Stimulated activated CD8-positive, alpha-beta memory T cell treated with anti-CD3 and anti-CD28 coated beads, Interleukin-15, amount 100 ng/mL, for 4 hours (primary cell): ENCODE measurements at places on chromosomes 16 and 17.

GRCh38 chr16:11198828-11199227 is 57.2 kb downstream of the SOCS1 start:
- DNase-seq, result no peak

GRCh38 chr17:63558441-63558840 is 8.2 kb downstream of the DCAF7 start:
- DNase-seq, result no peak

- DNase-seq, result no peak
Measured at GRCh38 chr16:70746040-70746707, 54.8 kb downstream of the VAC14 start.

DNA sequence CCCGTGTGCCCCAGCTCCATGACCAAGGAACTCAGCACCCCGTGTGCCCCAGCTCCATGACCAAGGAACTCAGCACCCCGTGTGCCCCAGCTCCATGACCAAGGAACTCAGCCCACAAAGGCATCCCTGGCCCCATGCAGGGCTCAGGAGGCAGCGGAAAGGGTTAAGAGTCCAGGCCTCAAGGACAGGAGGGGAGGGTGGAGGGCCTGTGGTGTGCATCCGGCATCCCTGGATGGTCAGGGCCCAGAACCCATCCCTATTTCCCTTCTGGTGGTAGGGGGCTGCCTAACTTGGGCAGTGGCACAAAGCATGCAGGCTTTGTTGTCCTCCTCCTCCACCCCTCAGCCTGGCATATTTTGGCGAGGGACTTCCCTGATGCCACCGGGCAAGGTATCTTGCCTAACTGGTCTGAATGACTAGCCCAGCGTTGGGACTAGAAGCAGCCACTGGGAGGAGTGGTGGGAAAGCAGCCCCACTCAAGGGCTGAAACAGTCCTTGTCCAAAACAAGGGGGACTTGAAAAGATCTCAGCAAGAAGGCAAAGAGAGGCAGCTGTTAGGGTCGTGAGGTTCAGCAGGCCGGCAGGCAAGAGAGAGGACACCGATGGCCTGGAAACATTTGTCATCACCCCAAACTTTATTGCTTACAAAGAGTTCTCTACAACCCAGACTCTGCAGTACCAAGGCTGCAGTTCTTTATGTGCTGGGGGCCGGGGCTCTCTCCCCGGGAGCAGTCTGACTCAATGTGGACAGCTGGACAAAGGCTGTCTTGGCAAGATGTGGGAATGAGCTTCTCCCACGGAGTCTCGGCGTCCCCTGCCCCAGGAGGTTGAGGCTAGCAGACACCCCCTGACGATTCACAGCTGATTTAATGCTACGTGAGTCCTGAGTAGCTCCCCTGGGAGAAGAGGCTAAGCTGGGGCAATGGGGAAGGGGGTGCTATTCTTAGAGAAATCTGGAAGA is 902 bp upstream of the SPATA32 start:
- no peak for DNase-seq

GRCh38 chr16:65480281-65481091 is 358.6 kb upstream of the CDH11 start:
- DNase-seq, result no peak

GRCh38 chr16:31085411-31085810 is 3.3 kb downstream of the PRSS53 start:
- no peak for DNase-seq

GRCh38 chr17:66518677-66519076 is 216.3 kb downstream of the PRKCA start:
- no peak for DNase-seq

DNA sequence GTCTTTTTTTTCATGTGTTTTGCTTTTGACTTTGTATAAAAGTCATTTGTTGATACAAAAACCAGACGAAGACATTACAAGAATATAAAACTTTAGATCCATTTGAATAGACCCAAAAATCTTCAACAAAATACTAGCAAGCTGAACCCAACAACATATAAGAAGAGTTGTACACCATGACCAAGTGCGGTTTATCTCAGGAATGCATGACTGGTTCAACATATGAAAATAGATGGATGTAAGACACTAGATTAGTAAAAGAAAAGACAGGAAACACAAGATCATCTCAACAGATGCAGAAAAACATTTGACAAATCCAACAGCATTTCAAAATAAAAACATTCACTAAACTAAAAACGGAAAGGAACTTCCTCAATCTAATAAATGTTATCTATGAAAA is 69.0 kb downstream of the TBC1D16 start:
- DNase-seq, result no peak

GRCh38 chr17:64077379-64077778 is 52.6 kb downstream of the ERN1 start:
- no peak for DNase-seq

DNA sequence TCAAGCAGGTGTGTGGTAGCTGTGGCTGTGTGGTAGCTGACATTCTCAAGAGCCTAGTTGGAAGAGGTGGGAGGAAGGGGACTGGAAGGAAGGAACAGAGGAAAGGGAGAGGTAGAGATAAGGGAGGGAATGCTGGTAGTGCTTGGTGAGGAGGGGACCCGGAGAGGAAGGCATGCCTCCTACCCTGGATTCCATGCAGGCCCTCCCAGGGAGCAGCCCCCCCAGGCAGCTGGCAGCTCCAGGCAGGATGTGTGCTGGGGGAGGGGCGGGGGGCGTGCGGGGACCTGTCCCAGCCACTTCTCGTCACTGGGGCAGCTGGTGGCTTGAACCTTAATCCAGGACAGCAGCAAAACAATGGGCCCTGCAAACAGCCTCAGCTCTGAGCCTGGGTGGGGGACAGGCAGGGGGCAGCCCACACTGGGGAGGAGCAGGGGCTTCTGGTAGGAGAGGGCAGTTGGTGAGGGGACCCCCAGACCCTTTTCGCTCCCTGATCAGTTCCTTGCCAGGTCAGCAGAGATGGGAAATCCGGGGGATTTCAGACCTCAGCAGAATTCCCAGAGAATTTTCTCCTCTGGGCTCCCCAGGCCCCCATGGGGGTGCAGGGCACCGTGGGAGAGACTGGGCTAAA is 27.1 kb downstream of the ARHGAP23 start:
- DNase-seq, result no peak

- no peak for DNase-seq
Measured at GRCh38 chr16:85096921-85097320, 15.4 kb downstream of the CIBAR2 start.

DNA sequence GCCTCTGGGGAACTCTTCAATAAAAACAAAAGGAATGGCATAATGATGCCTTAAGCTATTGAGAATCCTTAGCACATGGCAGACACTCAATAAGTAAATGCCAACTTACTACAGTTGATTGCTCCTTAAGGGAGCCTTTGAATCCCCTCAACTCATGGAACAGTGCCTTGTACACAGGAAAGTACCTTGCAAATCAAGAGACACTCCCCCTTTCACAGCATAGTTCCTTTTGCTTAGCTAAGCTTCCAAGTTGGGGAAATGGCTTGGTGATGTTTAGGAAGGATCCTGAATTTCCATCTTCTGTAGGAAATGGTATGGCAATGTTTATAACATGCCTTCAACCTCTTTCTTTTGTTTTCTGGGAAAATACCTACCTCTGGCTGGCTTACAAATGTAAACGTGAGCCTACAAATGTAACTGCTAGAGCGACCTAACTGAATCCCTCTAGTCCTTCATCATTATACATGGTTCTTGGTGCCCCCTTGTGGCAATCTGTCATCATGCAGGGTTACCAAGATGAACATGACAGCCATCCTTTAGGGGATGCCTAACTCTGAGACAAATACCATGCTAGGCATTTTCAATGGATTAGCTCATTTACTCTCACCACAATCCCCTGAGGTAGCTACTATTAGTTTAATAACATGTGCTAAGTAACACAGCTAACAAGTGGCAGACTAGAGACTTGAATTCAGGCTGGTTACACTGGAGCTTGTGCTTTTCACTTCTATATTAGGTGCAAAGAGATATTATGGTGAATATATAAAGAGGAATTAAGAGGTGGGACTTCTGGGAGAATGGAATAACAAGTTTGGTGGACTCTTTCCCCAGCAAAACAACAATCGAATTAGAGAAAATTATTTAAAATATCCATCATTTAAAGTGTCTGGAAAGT is 65.0 kb downstream of the MMD start:
- peak; percentile 34 for DNase-seq

DNA sequence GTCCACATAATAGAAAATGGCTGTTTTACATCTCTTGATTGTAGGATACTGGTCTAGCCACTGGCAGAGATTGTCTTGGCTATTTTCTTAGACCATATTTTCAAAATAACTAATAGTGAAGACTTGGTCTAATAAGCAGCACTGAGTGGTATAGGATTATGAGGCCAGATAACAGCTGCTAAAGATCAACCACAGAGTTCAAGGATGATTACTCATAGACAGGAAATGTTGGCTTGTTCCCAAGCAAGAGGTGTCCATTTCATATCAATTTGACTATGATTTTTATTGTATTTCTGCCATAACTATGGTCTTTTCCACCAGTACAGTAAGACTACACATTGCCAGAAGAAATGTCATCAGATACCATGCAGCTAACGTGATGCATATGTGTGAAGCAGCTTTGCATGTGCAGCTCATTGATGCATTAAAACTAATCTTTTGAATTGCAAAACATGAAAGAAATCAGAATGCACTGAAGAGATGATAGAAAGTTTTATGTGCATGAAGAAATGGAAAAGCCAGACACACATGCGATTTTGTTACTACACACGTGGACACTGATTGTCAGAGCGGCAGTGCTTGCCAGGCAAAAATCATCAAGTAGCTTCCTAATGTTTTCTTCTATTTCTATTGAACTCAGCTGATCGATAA is 693.3 kb downstream of the CDH11 start:
- no peak for DNase-seq

DNA sequence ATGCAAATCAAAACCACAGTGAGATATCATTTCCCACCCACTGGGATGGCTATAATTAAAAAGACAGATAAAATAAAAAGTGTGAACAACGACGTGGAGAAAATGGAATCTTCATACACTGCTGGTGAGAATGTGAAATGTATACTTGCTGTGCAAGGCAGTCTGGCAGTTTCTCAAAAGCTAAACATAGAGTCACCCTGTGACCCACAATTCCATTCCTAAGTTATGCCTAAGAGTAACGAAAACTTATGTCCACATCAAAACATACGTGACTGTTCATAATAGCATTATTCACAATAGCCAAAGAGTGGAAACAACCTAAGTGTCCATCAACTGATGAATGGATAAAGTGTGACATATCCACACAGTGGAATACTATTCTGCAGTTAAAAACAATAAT is 38.1 kb upstream of the VPS4A start:
- no peak for DNase-seq

DNA sequence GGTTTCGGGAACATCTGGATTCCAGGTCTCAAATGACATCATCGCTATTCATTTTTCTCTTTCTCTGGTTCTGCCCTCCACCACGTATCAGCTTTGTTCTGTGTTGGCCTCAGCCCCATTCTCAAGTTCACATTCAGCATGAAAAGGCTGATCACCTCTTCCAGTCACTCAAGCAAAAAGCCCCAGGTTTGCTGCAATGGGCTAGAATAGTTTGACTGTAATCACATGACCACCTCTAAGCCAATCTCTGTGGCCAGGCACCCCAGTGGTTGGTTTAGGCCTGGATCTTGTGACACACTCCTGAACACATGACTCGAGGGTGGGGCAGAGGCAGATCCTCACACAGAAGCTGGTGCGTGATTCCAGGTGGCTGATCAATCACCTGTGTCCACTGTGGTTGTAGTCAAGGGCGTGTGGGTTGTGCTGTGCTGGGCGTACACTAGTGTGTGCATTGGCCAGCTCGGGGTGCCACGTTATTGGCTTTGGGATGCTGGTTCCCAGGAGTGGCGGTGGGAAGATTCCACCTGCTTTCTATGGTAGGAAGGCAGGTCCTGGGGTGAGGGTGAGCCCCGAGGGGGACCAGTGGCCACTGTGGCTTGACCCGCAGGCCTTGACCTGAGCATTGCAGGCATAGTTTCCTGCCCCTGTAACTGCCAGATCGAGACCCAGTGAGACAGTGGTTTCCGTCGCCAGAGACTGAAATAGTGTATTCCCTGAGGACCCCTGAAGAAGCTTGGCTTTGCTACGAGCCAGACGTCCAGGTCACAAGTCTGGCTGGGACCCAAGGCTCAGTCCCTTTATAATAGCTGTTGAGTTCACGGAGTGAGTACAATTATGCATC is 12.0 kb downstream of the EEF2K start:
- no peak for DNase-seq

GRCh38 chr16:26365161-26365940 is 673.6 kb downstream of the HS3ST4 start:
- no peak for DNase-seq

GRCh38 chr16:31486045-31486444 is 3.1 kb downstream of the SLC5A2 start:
- DNase-seq, result no peak

DNA sequence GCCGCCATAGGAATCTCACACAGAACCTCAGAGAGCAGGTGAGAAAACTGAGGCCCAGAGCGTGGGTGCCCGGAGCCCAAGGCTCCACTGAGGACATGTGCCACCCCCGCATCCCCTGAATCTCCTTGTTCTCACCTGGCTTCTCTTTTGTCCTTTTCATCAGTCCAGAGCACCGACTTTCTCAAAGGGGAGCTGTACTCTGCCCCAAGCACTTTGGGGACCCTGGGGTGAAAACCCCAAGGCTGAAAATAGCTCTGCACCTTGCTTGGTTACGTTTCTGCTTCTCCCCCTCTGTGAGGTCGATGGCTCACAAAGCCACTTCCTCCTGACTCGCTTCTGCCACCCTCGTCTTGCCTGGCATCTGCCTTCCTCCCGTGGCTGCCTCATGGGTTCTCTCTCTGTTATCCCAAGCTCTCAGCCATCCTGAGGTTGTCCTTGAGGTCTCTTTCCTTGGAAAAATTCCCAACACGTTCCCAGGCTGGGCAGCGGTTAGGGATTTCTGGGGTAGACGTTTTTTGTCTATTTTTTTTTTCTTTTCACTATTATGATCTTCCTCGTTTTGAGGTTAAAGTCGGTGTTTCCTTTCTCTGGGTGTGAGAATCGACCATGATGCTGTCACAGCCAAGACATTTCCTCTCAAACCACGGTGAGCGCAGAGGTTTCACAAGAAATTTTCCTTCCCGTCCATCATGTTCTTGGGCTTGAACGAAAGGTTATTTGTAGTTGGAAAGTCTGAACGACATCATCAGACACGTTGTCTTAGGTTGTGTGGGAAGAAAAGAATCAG is 37.2 kb downstream of the IRF8 start:
- DNase-seq, result peak; percentile 58
